Activated T-helper 1 cell treated with anti-CD3 and anti-CD28 coated beads, Interleukin-2, amount 50 U/mL, for 16 hours (primary cell): ENCODE measurements at places on chromosomes 5 and 9.

- DNase-seq = no peak
Measured at GRCh38 chr9:120351106-120351505, 228.9 kb downstream of the CDK5RAP2 start.

DNA sequence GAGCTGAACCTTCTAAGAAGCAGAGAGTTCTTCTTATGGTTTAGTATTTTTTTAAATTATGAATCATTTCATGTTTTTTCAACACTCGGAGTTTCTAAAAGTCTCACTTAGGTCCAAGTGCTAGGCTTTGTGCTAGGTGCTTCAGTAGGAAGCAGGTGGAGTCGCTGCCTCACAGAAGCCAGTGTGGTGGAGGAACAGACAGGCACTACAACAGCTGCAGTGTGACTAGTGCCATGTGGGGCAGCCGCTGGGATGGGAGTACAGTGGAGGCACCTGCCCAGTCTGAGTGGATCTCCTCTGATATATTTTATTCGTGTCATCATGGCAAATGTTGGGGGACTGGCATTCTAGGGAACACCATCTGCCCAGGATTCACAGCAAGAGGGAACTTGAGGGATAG, 15.3 kb downstream of the PCDHGC5 start:
- DNase-seq = no peak

DNA sequence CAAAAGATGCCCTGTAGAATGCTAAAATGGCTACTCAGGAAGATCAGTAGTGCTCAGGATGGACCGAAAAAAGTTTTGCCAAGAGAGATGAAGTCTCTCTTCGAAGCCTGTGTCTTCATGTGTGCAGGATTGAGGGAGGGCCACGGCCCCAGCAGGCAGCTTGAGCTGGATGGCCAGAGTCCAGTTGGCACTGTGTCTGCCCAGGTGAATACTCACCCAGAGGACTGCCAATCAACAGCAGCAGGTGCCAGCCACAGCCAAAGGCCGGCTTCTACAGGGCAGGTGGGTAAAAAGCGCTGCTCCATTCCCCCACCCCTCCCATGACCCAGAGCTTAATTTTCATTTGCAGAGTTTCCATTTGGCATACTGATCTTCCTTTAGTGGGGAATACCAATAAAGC, 287.9 kb upstream of the ZNF608 start:
- no peak for DNase-seq

DNA sequence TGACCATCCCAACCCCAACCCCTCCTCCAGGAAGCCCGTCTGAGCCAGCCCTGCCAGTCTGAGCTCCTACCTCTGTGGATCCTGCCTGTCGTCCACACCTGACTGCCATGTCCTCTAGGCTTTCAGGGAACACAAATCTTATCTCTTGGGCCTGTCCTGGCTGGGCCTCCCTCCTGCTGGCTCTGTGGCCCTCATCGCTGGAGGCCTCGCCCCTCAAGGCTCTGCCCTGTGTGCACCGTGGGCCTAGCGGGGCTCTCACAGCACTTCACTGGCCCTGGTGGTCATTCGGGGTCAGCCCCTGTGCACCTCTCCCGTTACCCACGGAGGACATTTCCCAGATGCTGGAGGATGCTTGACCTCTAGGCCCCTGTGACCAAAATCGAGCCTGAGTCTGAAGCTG, 133.3 kb downstream of the RXRA start:
- no peak for DNase-seq

- no peak for DNase-seq
Measured at GRCh38 chr5:173581408-173582215, 34.8 kb downstream of the BOD1 start.

GRCh38 chr5:7420510-7421280, 24.8 kb downstream of the ADCY2 start:
- DNase-seq = no peak

DNA sequence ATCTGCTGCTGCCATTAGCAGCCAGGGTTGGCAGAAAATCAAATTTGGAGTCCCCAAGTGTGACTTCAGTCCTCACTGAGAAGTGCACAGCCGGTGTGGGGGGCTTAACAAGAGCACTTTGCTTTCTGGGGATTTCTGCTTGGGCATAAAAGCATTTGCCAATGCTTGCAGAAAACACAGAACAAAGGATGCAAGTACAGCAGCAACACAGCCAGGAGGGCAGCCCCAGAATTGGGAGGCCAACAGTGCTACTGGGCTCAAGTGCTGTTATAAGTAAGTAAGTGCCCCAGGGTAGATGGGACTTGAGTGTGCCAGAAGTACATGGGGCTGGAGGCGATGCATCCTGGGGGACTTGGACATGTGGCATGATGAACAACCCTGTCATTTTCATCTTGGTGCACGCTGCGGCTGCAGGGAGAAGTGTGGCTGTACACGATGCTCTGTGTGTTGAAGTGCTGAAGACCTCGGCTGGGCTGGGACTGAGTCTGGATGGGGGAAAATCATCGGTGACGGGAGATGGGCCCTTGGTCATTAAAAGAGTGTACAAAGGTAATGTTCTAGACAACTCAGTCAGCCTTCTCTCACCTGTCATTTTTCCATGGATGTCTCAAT, 73.3 kb downstream of the GOLPH3 start:
- DNase-seq = no peak

- DNase-seq = no peak
Measured at GRCh38 chr5:109486200-109486804, 76.5 kb upstream of the PJA2 start.

GRCh38 chr5:14247054-14247386, 103.9 kb downstream of the TRIO start:
- DNase-seq = no peak

DNA sequence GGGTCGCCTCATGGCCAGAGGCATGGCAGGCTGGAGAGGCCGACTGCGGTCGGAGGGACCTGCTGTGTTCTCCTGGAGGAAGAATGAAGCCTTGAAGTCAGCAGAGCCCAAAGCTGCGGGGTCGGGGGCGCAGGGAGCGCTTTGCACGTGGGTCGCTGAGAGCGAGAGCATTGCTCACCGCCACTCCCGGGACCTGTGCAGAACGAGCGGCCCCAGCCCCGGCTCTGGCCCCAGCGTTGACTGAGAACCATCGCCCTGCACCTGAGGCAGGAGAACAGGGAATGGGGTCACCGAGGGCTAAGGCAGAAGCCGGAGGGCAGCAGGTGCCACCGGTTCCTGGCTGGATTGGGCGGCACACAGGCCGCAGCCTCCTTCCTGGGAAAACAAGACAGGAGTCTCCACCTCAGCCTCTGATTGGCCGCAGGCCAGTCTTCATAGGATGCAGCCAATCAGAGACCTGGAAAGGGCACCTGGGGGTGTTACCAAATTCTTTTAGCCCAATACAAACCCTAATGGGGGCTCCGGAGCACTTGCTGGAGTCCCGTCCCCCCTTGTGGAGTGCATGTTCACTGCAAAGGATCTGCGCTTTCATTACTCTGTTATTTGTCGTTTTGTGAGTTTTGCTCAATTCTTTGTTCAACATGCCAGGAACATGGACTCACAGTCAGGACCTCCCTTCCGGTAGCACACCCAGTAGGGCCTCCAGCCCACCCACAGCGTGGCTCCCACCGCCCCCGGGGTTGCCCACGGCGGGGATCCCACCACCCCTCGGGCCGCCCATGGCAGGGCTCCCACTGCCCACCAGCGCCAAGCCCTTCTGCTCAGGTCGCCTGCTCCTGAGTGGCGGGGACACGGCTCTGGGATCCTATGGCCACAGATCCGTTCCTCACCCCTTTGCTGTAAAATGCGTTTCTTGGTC, 24.7 kb upstream of the SLC6A19 start:
- no peak for DNase-seq

DNA sequence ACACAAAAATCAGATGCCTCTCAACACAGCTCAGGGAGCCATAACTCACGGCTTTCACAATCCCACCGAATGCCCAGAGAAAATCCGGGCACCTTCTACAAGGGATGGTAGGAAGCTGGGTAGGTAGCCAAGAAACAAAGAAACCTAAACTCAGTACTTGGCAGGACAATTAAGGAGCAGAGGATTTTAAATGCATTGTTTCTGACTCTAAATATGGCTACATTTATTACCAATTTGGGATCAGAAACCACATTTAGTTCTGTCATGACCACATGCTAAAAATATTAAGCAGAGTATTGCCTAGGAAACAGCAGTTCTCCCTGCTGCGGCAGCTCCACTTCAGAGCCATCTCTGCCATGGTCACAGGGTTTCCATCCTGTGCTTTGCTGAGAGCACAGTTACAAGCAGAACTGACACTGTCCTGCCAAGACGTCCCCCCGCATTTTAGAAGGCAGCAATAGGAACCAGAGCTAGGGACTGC, 57.5 kb downstream of the SIL1 start:
- DNase-seq = no peak

GRCh38 chr9:120713257-120714087, 798 bp downstream of the MEGF9 start:
- no peak for DNase-seq

DNA sequence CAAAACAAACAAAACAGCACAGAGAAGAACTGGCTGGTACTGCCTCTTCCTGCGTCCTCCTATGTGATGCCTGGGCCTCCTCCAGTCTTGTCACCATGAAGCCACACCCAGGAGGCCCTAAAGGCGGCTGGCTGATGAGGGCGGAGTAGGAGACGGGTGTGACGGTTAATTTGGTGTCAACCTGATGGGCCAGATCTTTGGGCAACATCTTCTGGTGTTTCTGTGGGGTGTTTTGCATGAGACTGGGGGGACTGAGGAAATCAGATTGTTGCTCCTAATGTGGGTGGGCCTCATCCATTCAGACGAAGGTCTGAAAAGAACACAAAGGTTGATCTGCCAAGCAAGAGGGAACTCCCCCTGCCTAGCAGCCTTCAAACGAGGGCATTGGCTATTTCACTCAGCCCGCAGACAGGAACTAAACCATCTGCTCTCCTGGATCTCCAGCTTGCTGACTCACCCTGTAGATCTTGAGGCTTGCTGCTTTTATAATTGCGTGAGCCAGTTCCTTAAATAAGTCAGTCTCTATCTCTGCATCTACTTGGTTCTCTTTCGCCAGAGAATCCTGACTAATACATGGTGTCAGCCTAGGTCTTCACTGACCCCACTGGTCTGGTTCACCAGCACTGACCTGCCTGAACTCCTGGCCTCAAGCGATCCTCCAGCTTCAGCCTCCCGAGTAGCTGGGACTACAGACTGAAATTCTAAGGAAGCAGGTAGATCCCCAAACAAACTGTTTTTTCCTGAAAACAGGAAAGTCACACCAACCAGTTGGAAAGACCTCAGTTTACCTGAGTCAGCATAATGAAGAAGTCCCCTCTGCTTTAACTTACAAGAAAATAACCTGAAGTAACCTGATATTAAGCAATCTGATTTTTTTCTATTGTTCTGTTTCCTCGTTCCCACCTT, 12.8 kb upstream of the ZFP62 start:
- no peak for DNase-seq

GRCh38 chr5:7597059-7597642, 201.2 kb downstream of the ADCY2 start:
- no peak for DNase-seq

DNA sequence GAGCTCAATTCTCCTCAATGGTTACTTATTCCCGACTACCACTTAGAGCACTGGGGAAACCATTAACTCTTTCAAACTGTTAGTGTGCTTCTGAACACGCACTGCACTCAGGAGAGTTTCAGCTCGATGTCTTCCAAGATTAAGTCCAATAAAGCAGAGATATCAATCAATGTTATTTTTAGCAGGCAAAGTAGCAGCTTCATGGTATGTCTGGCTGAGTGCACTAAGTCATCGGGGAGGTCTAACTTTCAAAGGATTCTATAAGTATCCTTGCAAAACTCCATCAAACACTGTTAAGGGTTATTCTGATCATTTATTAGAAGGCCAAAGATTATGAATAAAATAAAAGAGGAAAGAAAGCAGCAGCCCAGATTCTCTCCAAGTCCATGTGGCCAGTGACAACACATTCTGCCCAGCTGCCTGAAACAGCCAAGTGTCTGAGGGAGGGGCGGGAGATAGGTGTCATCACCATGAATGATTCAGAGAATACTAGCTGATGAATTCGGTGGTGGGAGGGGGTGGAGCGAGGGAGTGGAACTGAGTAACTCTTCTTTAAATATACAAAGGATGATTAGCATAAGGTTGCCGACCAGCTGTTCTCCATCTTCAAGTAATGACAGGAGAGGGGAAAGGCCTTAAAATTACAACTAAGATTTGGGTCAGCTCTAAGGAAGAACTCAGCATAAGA, 21.3 kb downstream of the NREP start:
- no peak for DNase-seq

DNA sequence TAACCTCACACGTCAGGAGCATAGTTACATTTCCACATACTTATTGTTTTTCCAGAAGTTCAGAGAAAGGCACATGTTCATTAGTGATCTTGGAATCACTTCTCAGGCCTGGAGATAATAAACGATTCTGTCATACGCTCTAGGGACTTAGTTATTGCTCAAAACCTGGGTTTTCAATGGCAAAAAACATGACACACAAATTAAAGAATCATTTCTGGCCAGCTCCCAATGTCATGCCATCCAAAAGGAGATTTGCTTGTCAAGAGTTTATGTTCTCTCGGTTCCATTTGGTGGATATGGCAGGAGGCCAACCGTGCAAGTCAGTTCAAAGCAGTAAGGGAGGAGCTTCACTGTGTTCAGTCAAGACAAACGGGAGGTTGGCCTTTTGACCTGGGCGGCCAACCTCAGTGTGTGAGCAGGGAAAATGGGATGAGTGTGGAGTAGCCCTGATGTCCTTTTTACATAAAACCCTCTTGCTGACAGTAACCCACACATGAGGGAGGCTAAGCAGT, 123.4 kb downstream of the NXNL2 start:
- DNase-seq = no peak

GRCh38 chr9:14136047-14136635, 177.8 kb downstream of the NFIB start:
- no peak for DNase-seq

DNA sequence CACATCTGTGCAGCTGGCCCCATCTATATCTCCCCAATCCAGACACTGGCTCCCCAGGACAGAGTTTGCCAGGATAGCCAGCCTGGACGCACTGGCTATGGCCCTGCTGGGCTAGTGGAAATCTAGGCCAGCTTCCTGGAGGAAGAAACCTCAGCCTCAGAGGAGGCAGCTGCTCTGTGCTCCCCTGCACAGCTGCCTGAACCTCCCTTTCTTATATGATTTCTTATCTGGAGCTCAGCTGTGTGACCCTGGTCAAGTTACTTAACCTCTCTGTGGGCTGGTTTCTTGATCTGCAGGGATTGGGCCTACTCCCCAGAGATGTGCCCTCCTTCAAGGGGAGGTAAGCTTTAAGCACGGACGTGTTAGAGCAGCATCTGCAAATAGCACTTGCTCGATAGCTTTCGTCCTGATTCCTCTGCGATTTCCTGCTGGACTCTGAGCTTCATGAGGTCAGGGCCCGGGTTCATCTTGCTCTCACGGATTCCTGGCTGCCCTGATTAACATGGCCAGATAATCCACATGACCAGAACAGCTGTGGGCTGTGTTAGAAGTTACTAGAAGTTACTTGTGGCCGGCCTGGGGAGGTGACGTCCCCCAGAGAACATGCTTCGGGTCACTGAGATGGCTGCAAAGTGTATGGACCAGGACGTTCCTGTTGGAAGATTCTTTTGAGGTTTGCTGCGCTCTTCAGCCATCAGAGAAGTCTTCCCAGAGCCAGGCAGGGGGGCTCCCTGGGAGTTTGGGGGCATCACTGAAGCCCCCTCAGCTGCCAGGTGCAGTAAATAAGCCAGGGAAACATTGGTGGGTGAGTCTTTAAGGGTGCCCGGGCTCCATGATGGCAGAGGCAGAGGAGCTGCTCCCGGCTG, 14.5 kb downstream of the C9orf50 start:
- no peak for DNase-seq
